Jurkat, Clone E6-1 (cell line): ENCODE measurements at places on chromosomes 13 and 19.
A peak's percentile ranks its signal among the peaks of the same experiment; 100 is the strongest.

DNA sequence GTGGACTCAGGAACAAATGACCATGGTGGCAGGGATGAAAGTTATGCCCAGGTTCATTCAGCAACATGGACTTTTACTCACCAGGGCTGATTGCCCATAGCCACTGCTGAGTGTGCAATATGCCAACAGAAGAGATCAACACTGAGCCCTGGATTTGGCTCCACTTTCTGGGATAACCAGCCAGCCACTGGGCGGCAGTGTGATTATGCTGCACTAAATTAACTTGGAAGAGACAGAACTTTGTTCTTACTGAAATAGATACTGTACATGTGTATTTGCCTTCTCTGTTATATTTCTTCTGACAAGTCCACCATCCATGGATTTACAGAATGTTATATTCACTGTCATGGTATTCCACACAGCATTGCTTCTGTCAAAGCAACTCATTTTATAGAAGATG lies 257.4 kb downstream of the TDRD3 start:
- no peak for DNase-seq

DNA sequence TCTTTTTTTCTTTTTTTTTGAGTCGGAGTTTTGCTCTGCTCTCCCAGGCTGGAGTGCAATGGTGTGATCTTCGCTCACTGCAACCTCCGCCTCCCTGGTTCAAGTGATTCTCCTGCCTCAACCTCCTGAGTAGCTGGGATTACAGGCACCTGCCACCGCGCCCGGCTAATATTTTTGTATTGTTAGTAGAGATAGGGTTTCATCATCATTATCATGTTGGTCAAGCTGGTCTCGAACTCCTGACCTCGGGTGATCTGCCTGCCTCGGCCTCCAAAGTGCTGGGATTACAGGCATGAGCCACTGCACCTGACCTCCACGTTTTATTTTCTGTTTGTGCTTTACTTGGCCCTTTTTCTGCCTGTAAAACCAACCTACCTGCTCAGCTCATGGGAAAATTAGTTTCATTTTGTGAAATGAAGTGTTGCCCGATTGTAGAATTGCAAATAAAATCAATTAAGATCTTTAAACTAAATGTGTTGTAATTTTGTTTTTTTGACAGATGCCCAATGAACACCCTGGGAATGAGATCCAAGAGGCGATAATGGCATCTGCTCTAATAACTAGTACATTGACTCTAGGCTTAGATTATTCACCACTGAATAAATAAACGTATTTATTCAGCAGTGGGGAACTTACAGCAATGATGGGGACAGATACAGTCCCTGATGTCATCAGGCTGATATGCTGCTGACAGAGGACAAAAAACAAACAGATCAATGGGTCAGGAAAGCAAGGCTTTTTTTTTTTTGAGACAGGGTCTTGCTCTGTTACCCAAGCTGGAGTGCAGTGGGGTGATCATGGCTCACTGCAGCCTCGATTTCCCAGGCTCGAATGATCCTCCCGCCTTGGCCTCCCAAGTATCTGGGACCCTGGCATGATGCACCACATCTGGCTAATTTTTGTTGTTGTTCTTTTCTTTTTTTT lies 2.2 kb upstream of the RAB11B start:
- no peak for DNase-seq

GRCh38 chr19:3506384-3507340 lies 551 bp downstream of the FZR1 start:
- DNase-seq, result no peak

- DNase-seq, result peak; percentile 82
These were observed 8.0 kb downstream of the MYO1F start for GRCh38 chr19:8569066-8569771.

- no peak for DNase-seq
These were observed 43.3 kb downstream of the FLT1 start for GRCh38 chr13:28451482-28452217.

DNA sequence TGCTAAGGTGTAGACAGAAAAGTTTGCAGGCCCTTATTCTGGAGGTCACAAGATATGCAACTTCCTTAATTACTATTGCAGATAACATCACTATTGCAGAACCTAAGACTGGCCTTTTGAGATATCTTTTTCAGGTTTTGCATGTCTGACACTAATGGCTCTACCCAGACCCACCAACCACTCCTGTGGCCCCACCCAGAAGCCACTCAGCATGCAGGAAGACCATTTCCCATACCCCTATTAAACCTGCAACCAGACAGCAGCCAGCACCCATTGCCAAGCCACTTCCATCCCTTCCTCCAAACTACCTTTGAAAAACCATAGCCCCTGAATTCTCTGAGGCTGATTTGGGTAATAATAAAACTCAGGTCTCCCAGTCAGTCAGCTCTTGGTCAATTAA lies 297.6 kb downstream of the SLITRK6 start:
- no peak for DNase-seq

- peak; percentile 73 for DNase-seq
These were observed 5.8 kb upstream of the USE1 start for GRCh38 chr19:17209126-17210036.

- DNase-seq, result no peak
These were observed 1291.0 kb upstream of the SLC10A2 start for GRCh38 chr13:104357174-104357573.

DNA sequence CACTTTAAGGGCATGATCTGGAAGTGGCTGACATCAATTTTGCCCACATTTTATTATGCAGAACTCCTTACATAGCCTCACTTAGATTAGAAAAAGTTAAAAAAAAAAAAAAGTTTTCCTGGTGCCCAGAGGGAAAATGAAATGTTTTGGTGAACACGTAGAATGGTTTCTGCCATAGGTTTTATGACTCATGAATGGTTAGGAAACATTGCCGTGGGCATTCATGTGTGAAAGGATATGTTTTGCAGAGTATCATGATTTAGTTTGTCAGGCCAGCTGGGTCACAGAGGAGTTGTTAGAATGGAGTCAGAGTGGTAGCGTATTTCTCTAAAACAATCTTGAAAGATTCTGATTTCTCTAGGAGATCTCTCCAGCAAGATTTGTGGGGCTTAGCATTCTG lies 133.8 kb downstream of the MRPL57 start:
- no peak for DNase-seq

- no peak for DNase-seq
These were observed 349.7 kb downstream of the LIG4 start for GRCh38 chr13:107865643-107866031.

- no peak for DNase-seq
These were observed 106.4 kb downstream of the INSR start for GRCh38 chr19:7187605-7188339.

GRCh38 chr19:43634068-43634467 lies 5.6 kb downstream of the CADM4 start:
- DNase-seq, result no peak

DNA sequence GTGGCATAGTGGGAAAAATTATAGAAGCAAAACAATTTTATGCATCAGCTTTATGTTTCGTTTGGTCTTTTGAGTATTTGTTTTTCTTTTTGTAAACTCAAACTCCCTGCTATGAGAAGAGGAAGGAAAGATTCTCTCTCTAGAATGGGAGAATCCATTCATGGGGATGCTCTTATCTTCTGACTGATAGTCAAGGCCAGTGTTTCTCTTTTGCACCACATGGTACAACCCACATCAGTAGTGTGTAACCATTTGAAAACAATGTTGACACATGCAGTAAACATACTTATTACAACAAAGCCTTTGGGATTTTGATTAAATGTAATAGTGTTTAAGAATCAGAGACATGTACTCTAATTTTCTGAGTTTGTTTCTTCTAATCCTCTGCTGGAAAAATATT lies 490.5 kb downstream of the MYO16 start:
- no peak for DNase-seq

DNA sequence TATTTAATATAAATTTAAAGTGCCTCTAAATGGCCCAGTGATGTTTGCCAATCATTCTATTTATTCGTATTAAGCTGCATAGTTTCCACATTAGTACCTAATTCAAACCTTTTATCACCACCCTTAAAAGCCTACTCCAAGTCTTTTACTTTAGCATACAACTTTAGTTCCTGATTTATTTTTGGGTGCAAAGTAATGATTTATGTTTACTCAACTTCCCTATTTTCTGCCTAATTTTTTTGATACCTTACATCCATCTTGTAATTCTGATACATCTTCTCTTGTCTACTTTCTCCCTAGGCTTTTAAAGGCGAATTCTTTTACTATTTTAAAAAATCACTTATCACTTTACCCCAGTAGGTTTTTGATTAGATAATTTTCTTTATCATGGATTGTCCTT lies 2651.1 kb upstream of the PCDH20 start:
- no peak for DNase-seq

DNA sequence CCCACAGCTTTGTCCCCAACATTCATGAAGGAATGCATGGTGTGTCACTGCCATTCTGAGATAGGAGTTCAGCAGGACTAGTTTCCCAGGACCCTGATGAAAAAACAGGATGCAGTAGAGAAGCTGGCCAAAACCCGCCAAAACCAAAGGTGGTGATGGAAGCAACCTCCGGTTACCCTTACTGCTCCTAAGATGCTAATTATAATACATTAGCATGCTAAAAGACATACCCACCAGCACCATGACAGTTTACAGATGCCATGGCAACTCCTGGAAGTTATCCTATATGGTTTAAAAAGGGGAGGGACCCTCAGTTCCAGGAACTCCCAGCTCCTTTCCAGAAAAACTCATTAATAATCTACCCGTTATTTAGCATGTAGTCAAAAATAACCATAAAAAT lies 59.9 kb upstream of the KCTD15 start:
- DNase-seq, result no peak

GRCh38 chr19:51754109-51754508 lies 2.4 kb upstream of the FPR1 start:
- DNase-seq, result no peak

DNA sequence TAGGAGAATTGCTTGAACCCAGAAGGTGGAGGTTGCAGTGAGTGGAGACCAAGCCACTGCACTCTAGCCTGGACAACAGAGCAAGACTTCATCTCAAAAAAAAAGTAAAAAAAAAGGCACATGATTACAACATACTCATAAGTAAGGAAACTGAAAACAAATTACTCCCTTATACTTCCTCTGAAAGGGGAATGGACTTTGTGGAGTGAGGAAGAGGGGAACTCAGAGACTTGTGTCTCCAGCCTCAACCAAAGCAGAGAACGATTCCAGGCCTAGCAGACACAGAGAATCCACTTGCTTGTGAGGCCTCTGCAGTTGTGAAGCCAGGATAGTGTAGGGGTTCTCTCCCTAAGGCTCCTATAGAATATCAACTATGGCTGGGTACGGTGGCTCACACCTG lies 4.3 kb upstream of the LATS2 start:
- DNase-seq, result no peak

DNA sequence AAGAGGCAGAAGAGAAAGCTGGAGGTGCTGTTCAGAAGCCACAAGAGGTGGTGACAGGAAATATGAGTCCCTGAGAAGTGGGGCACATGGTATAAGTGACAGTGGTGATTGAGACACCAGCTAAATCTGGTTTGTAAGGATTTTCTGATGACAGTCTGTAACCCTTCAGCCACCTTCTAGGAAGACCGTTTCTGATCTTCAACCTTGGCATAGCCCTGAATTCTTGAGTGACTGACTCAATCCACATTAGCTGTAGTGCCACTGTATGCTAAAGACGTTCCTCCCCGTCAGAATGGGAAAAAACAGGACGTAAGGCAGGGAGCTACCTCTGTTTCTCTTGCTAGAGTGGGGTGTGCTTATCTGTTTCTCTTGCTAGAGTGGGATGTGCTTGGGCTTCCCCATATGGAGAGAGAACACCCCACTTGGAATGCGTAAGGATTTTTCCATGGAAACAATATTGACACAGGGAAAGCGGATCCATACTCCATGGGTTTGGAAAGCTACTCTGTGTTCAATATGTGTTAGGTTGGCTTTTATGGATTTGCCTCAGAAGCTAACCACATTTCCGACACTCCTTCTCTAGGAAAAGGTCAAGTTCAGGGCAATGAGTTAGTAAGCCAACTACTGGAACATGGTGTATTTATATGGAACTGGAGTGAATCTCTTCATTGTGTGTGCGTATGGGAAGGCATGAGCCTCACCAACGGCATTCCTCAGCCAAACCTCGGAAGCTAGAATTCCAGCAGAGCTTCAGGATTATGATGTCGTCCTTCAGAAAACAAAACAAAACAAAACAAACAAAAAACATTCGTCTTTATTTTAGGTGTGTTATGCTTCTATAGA lies 948.8 kb upstream of the SLC10A2 start:
- no peak for DNase-seq

- DNase-seq, result no peak
These were observed 19.6 kb upstream of the B3GNT3 start for GRCh38 chr19:17775245-17775927.
